Stimulated activated CD4-positive, alpha-beta T cell treated with anti-CD3 and anti-CD28 coated beads, Interleukin-4, amount 100 ng/mL, for 24 hours (primary cell): ENCODE measurements at places on chromosomes 1 and 21.

DNA sequence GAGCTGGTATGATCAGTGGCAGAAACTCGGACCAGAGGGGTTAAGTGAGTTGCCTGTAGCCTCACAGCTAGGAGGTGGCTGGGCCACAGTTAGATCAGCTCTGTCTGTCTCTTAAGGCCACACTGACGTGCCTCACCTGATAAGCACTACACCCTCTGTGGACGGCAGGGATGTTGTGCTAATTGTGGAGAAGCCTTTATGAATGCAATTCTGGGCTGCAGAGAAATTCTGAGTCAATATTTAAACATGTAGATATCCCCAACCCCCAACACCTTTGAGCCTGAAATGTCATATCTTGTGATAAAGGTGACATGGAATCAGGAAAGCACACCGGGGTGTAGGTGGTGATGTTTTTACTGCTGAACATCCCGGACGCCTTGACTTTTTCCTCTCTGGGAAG is 88.3 kb downstream of the KCNJ6 start:
- no peak for DNase-seq

- peak; percentile 6 for DNase-seq
Measured at GRCh38 chr1:179230251-179230650, 774 bp upstream of the ABL2 start.

GRCh38 chr1:54624466-54625464 is 1.4 kb upstream of the FAM151A start:
- DNase-seq: no peak

DNA sequence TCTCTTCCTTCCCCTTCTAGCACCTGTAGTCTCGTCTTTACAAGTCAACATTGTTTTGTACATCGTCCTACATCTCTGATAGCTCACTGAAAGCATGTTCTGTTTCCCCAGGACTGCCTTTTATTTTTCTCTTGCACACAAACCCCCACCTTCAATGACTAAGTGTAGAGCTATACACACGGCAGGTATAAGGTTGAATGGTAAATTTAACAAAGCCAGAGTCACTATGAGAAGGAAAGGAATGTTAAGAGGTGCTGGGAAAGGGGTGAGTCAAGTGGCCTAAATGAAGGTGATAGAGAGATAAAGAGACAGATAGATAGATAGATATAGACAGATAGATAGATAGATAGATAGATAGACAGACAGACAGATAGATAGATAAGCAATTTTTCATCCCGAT is 134.3 kb upstream of the ATP1B1 start:
- no peak for DNase-seq

- no peak for DNase-seq
Measured at GRCh38 chr1:35497571-35497970, 59.6 kb downstream of the KIAA0319L start.

DNA sequence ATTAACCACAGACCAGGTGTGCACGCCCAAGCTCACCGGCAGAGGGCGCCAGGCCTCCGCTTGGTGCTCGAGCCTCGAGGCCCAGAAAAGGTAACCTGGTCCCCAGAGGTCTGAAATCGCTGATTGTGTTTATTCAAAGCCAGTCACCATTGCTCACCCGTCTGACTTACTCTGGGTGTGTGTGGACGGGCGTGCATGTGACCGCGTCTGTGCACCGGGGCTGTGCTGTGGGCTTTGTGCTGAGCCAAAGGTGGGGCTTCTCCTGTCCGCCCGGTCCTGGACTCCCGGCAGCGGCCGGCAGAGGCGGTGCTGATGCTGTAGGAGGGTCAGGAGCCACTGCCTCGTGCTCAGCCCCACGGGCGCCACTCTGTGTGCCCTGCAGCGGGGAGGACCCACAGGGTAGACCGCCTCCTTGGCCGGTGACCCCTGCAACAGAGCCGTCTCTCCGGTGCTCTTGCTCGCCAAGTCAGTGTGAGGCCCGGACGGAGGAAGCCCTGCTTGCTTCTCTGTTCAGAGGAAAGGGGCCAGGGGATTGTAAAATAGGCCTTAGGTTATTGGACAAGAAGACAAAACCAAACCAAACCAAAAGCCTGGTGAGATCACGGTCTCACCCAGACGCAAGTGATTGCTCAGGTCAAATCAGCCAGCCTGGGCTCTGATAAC is 32.0 kb upstream of the BTG2 start:
- peak; percentile 95 for DNase-seq

GRCh38 chr1:67270541-67270940 is 37.1 kb upstream of the IL12RB2 start:
- peak; percentile 27 for DNase-seq

GRCh38 chr1:8602471-8603219 is 214.8 kb downstream of the RERE start:
- peak; percentile 53 for DNase-seq

DNA sequence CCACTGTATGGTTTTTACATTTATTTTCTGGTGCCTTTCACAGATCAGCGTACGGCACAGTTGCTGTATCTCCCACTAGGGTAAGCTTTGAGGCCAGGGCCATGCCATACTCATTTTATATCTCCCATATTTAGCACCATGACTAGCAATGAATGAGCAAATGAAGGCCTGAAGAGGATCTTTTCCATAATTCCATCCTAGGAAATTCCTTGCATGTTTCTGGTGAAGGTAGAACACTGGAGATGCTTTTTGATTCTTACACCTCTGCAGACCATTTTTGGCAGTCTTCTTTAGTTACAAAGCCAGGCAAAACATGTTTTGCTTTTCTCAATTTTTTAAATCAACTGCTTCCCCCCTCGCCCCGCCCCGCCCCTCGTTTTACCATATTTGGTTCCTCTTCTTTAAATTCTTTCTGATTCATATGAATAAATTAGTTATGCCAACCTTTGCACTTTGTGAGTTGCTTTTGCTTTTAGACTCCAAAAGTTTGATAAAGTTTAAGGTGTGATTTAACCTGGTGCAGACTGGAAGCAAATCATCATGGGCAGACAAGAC is 78.9 kb upstream of the AK4 start:
- DNase-seq: peak; percentile 47

GRCh38 chr1:22275626-22276395 is 132.9 kb upstream of the WNT4 start:
- peak; percentile 36 for DNase-seq

GRCh38 chr21:21158376-21158918 is 160.2 kb downstream of the NCAM2 start:
- no peak for DNase-seq

- no peak for DNase-seq
Measured at GRCh38 chr1:54643736-54644135, 2.1 kb downstream of the MROH7 start.
